NCI-H187 (cell line): ENCODE measurements at places on chromosomes 16 and 17.

GRCh38 chr17:29710891-29711418 is 88.2 kb upstream of the CORO6 start:
- DNase-seq = no peak

DNA sequence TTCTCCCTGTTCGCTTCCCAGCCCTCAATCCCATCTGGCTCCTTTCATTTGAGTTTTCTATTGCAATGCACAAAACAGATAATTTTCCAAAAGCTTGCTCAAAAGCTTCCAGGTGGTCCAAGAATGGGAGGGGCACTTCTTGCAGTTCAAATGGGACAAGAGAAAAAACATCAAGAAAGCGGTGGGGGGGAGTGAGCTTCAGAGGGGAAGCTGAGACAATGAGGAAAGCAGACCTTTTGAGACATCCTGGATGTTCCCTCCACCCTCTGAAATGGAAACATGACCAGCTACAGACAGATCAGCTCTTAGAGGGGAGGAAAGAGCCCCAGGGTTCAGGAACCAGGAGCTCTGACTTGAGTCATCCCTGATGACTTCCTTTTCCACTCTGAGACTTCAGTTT is 368.2 kb downstream of the SLC39A11 start:
- no peak for DNase-seq

- no peak for DNase-seq
Observed at GRCh38 chr16:57893559-57894389, 77.2 kb downstream of the CNGB1 start.

DNA sequence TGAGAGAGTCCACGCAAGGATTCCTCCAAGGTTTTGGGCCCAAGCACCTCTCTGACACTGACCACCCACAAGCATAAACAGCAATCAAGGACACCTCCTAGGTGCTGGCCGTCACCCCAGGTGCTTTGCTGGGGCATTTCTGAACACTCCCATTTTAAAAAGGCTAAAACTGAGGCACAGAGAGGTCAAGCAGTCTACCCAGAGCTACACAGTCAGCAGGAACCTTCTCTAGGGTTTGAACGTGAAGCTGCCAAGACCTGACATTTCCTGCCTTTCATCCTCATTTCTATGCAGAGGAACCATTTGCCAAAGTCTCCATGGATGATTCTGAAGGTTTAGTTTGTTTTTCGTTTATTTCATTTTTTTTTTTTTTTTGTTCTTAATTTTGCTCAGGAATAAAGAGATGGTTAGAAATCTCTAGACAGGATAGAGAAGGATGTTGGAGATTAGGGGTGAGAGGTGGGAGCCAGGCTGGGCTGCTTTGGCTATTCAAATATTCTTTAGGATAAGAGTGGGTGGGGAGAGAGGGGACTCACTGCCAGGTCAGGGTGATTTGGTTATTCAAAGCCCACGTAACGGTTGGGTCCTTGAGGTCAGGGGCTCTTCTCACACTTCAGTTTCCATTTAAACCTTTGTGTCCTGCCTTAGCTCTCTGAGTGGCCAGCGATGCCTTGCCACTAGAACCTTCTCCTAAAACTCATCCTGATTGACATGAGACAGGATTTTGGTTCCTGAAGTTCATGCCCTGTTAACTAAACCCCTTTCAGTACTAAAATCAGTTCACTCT is 6.2 kb downstream of the PLCG2 start:
- DNase-seq = no peak

DNA sequence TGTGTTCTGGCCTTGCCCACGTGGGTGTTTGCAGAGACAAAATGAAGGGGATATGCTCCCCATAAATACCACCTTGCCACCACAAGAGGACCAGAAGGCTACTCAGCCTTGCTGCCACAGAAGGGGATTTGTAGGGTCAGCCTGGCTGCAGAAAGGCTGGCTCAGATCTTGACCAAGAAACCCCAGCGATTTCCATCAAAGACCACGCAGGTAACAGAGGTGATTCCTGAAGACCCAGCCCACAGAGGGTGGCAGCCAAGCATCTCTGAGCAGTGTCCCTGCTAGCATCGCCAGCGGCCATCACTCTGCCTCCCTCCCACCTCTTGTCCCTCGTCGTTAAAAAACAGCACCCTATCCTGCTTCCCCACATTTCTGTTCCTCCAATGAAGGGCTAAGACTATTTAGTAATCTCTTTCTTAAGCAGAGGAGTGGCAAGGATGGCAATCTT is 54.9 kb downstream of the BEAN1 start:
- no peak for DNase-seq

- no peak for DNase-seq
Observed at GRCh38 chr17:31488264-31488981, 96.9 kb downstream of the RAB11FIP4 start.

DNA sequence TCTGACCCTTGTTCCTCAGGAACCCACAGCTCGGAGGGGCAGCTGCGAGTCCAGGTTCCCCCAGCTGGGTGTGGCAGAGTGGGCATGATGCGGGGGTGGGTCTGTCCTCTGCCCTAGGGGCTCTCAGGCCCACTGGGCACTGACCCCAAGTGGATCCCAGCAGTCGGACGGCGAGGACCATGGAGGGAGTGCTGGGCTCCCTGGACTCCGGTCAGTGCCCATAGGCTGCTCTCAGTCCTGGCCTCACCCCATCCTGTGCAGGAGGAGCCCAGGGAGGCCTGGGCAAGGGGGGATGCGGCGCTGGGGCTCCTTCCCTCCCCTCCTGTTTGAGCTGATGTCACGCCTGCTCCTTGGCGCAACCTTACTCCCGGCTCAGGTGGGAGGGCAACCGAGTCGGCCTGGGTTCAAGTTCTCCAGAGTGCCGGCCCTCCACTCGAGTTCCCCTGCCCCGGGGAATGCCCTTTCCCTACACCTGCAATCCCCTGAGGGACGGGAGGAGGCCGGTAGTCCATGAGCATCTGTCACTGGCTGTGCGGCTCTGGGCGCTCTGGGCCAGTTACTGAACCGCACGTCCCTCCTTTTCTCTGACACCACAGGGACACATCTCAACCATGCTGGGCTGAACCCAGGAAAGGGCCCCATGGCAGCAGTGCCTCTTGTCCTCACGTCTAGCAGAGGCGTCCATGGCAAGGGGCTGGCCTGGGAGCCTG is 52.6 kb upstream of the ACSF3 start:
- DNase-seq = no peak

GRCh38 chr16:5065813-5066212 is at the start of gene C16orf89:
Gene C16orf89, minus strand, starts transcription at chr16:5065956. Its CDS starts 48 bp downstream, at chr16:5065908.
- DNase-seq = no peak

DNA sequence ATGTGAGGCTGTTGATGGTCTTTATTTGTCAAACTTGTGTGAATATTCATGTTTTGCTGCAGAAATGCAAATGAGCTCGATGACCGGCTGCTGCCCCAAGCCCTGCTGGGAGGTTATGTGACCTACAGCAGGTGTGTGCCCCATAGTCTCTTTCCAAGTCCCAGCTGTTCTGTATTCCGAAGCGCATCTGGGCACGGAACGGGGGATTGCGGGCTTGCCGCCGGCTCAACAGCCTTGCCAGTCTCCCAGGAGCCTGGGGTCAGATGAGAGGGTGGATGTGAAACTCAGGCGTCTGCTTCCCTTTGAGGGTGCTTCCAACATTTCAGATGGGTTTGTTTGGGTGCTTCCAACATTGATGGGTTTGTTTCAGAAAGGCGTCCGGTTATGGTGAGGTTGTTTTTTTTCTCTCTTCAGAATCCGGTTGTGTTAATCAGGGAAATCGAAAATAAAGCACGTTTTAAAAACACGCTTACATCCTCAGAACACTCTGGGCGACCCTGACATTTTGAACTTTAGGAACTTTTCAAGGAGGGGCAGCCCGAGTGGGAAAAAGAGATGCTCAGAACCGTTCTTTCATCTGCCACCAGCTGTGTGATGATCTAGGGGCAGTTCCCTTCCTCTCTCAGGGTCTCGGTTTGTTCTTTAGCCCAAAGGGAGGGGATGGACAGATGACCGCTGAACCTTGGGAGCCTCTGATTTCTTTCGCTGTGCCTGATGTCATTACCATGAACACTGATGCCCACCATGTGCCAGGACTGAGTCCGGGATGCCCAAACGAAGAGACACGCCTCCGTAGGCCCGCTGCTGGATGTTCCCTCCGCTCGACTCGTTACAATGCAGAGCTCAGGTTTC is 47.8 kb upstream of the AMZ2 start:
- no peak for DNase-seq

- DNase-seq = no peak
Observed at GRCh38 chr17:76232342-76232741, 8.0 kb downstream of the RNF157 start.

GRCh38 chr17:81582341-81582740 is 30.2 kb upstream of the FAAP100 start:
- no peak for DNase-seq

DNA sequence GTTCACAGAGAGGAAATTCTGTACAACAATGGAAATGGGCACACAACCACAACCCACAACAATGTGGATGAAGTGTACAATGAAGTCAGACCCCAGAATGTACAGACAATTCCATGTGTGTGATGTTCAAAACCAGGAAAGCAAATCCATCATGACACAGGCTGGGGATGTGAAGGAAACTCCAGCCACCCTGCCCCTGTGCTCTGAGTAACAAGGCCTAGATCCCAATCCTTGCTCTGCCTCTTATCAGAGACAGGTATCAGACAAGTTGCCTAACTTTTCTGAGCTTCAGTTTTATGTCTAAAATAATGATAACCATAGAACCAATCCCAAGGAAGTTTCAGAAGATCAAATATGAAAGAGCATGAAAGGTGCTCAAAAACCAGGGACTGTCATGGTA is 1.8 kb upstream of the C16orf95 start:
- DNase-seq = no peak

GRCh38 chr17:62045109-62045508 is 20.0 kb downstream of the MED13 start:
- no peak for DNase-seq

DNA sequence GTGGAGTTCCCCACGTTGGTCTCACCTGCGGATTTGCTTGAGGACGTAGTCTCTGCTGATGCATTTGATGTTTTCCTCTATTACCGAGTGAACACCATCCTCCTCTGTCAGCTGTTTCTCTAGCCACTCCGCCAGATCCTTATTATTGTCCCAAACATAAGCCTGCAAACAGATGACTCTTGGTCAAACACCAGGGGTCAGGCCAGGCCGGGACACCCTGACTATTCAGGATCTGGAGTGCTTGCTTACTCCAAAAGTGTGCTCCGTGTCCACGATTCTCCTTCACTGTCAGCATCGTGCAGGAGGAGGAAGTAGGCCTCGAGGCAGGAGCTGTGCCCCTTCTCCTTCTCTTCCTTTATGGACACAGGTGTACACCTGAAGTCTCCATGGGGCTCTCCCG is 140.2 kb downstream of the AATF start:
- no peak for DNase-seq

GRCh38 chr16:5480431-5481195 is 383.0 kb upstream of the EEF2KMT start:
- DNase-seq = no peak

DNA sequence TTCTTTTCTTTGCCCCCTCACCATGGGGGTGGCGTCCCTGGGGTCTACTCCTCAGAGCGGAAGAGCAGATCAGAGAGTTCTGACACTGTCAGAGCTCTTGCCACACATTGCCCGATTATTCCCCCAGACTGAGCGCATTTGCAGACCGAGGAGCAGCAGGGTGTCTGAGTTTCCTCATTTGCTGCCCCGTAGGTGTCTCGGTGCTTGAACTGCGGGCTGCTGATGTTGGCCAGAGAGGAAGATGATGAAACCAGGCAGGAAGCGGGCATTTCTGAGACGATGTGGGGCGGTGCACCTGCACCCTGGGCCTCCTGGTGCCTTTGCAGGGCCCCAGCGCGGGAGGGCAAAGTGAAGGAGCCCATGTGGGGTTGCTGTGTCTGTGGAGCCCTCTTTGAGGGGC is 55.2 kb downstream of the ARSG start:
- no peak for DNase-seq

DNA sequence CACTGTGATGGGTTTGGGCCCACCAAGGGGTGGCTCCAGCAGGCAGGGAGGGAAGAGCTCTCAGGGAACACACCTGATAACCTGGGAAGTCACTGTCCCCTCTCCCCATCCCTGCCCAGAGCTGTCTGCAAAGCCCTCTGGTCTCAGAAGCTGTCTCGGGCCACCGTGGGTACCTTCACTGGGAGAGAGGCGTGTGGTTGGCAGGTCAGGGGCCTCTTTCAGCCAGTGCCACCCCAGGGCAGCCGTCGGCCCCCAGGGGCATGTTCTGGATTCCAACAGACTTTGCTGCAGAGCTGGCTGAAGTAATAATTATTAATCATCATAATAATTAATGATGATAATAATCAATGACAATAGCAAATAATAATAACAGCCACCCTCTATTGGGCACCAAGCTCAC is 21.1 kb downstream of the MGAT5B start:
- DNase-seq = no peak

DNA sequence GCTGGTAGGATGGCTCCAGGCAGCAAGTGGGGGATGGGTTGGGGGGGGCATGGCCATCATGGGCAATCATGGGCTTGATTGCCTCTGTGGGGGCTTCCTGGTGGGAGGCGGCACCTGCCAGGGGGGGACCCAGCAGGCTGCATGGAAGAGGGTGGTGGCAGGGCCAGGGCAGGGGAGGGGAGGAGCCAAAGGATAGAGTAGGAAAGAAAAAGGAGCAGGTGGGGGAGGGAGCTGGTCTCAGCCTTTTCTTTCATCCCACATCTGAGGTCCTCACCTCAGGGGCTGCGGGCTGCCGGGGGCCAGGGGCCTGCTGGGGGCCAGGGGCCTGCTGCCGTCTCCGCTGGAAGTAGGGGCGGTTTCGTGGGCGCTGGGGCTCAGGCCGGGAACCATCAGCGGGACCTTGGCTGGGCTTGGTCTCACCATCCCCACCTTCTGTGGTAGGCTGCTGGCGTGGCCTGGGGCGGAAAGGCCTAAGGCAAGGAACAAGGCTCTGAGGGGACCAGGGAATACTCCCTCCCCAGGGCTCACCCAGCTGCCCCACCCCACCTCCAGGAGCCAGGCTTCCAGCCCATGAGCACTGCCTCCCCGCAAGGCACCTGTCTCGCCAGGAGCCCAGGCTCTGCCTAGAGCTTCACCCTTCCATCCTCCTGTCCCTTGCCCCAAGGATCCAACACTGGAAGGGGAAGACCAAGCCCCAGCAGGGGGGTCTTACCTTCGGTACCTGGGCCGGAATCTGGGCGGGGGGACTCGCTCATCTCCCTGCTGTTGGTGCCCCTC is 5.0 kb downstream of the YBX2 start:
- no peak for DNase-seq

- no peak for DNase-seq
Observed at GRCh38 chr16:49564496-49565229, 191.1 kb downstream of the C16orf78 start.

- no peak for DNase-seq
Observed at GRCh38 chr16:27596411-27596810, 46.5 kb downstream of the KATNIP start.
